RCC 7860 (cell line): ENCODE measurements at places on chromosomes 5 and 9.

GRCh38 chr9:135530146-135530545 is 8.9 kb downstream of the LCN1 start:
- DNase-seq, result no peak

- no peak for DNase-seq
Measured at GRCh38 chr5:34487159-34487879, 168.8 kb upstream of the RAI14 start.

DNA sequence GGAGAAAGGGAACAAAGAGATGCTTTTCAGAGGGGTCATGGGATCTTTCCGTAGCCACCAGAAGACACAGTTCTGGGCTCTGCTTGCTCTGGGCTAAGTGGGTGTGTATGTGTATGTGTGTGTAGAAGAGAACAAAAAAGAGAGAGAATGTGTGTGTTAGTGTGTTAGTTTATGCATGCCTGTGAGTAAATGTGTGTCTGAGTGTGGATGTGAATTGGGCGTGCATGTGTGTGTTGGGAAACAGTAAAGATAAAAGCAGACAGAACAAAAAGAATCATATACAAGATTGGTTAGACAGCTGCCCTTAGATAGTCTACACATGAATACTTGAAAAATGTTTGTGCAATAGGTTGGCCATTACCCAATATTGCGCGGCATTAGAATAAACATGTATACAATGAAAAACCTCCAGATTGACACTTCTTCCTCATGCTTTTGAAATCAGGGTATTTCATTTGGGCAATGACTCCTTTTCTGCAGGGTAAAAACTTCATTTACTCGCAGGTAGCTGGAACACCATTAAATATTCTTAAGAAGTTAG is 36.5 kb upstream of the HSPA9 start:
- no peak for DNase-seq

GRCh38 chr9:81526587-81526986 is 162.8 kb downstream of the TLE1 start:
- peak; percentile 86 for DNase-seq

- DNase-seq, result no peak
Measured at GRCh38 chr9:130333041-130333711, 67.6 kb downstream of the HMCN2 start.

DNA sequence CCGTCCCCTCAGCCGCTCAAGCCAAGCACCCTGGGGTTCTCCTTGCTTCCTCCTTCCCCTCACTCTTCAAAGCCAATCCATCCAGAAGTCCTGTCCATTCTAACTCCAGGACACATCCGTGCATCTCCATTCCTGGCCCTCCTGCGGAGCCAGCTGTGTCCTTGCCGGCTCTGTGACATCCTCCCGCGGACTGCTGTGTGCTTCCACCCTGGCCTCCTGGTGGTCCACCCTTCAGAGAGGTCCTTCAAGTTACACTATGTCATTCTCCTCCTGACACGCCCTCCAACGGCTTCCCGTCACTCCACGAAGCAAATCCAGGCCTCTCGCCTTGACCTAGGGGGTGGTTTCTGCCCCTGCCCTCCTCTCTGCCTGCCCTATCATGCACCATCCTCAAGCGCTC is 13.0 kb upstream of the SCGB3A1 start:
- no peak for DNase-seq

DNA sequence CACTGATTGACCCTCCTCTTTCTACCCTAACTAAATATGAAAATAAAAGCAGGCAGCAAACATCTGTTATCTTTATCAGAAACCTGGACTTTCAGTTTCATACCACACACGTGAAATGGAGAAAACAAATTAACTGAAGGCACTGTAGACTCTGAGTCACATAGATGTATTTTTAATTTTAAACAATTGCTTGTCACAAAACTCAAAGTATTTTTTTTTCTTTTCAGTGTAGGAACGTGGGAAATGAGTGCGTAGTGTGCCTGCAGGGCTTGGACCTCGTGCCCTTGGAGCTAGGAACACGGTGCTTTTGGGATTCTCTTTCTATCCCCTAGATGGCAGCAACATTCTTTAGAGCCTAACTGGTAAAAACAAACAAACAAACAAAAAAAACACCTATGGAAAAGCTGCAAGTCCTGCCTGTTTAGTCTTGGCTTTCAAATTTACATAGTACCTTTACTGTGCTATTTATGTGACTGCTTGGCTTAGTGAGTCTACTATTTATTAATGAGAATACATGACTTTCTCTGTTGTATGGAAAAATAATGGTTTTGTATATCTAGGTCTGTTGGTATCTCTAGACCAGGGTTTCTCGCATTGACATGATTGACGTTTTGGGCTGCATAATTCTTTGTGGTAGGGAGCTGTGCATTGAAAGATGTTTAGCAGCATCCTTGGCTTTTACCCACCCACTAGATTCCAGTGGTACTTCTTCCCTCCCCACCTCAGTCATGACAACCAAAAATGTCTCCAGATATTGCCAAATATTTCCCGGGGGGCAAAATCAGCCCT is 16.8 kb upstream of the ACTBL2 start:
- peak; percentile 27 for DNase-seq

GRCh38 chr5:67395790-67396418 is 199.3 kb upstream of the CD180 start:
- DNase-seq, result no peak

GRCh38 chr5:23389291-23390101 is 117.9 kb upstream of the PRDM9 start:
- no peak for DNase-seq

DNA sequence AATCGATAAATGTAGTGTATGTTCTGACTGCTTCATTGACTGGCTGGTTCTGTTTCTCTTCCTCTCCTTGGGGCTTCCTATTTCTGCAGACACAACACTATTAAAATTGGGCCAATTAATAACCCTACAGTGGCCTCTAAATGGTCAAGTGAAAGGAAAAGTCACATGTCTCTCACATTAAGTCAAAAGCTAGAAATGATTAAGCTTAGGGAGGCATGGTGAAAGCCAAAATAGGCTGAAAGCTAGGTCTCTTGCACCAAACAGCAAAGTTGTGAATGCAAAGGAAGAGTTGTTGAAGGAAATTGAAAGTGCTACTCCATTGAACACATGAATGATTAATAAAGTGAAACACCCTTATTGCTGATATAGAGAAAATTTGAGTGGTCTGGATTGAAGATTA is 58.2 kb downstream of the CCNH start:
- no peak for DNase-seq

- no peak for DNase-seq
Measured at GRCh38 chr9:106066940-106067524, 372.7 kb downstream of the TMEM38B start.

- DNase-seq, result no peak
Measured at GRCh38 chr9:10032166-10032565, 580.6 kb downstream of the PTPRD start.

DNA sequence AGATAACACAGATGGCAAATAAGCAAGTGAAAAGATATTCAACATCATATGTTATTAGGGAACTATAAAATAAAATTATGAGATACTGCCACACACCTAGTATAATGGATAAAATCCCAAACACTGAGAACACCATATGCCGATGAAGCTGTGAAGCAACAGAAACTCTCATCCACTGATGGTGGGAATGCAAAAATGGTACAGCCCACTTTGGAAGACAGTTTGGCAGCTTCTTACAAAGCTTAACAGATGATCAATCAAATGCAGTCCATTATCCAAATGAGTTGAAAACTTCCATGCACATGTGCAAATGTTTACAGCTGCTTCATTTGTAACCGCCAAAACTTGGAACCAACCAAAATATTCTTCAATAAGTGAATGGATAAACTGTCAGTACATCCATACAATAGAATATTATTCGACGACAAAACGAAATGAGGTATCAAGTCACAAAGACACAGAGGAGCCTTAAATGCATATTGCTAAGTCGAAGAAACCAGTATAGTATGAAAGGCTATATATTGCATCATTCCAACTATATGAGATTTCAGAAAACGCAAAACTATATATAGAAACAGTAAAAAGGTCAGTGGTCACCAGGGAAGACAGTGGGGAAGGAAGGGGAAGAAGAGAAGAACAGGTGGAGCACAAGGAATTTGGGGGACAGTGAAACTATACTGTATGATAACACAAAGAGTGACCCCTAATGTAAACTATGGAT is 14.9 kb downstream of the PFDN1 start:
- no peak for DNase-seq
